ENCODE measurements at places on chromosomes 2 and 18.

- no peak for DNase-seq
Observed at GRCh38 chr2:158931572-158931971, 36.9 kb upstream of the TANC1 start.

GRCh38 chr2:13474538-13474937 is 757.8 kb downstream of the TRIB2 start:
- no peak for DNase-seq

GRCh38 chr2:26970244-26970927 is at the start of gene MAPRE3:
Gene MAPRE3, plus strand, starts transcription at chr2:26970637. Its CDS starts 51,582 bp downstream, at chr2:27022219.
- peak; percentile 59 for DNase-seq

- no peak for DNase-seq
Observed at GRCh38 chr2:164055623-164056022, 319.8 kb upstream of the FIGN start.

DNA sequence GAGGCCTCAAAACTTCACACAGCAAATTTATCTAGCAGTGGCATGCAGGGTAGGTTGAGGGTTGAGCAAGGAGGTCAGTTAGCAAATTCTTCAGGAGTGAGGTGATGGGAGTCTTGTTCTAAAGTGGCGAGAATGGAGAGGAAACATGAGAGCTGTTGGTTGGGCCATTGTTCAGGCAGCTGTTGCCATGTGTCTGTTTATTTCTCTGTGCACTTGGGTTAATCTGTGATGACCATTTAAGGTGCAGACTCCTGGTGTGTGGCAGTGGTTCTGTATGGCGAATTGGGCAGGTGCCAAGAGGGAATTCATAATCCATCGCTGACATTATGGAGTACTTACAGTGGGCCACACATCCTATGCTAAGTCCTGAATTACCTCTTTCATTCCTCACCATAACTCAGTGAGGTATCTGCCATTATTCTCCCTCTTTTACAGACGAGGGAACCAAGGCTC is 30.4 kb downstream of the TMEM178A start:
- DNase-seq: no peak

DNA sequence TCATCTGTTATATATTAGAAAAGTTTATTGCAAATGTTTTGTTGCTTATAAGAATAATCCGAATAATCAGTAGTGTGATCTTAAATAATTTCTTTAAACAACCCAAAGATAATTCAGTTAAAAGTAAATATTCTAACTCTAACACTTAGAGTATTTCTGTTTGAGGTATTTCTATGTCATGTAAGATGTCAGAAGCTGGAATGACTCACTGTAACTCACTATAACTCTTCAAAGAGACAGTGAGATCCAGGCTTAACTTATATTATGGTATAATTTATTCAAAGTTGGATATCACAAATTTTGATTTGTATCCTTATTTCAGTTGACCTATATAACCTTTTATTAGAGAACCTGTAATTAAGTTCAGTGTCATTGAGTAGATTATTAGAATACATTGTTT is 6.9 kb downstream of the MBD5 start:
- no peak for DNase-seq

DNA sequence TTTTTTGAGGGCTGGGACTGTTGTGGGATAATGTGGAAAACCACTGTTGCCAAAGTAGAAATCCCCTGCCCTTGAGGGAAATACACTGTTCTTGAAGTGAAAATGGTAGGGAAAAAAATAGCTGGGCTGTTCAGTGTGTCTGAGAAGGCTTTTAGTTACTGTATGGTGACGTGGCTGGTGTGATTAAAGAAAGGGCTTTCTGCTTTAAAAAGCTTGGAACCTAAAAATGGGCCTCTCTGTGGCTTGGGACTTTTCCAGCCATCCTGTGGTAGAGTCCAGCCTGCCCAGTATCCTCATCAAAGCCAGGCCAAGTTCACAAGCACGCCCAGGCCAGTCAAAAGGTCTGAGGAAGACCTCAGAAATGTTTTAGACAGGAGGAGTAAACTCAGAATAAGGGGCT is 6.8 kb downstream of the MGAT5 start:
- no peak for DNase-seq

GRCh38 chr2:156476021-156476849 is 40.1 kb downstream of the GPD2 start:
- no peak for DNase-seq

DNA sequence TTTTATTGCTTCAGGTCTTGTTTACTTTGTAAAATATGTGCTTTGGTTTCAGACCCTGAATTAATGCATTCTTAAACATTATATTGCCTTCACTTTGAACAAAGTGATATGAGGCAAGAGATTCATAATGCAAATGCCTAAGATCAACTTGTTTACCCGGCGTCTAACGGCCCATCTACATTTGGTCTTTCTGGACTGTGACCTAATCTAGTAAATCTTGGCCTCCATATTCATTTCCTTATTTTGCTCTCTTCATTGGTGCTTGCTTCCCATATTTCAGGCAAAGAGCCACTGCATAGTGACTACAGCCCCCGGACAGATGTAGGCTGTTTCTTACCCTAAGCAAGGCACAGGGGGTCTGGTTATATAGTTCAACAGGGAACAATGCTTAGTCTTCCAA is 53.0 kb upstream of the SLC39A10 start:
- no peak for DNase-seq

- no peak for DNase-seq
Observed at GRCh38 chr2:201185863-201186262, 2.9 kb downstream of the CASP10 start.

GRCh38 chr2:232490221-232491138 is 2.8 kb upstream of the ECEL1 start:
- DNase-seq: no peak

DNA sequence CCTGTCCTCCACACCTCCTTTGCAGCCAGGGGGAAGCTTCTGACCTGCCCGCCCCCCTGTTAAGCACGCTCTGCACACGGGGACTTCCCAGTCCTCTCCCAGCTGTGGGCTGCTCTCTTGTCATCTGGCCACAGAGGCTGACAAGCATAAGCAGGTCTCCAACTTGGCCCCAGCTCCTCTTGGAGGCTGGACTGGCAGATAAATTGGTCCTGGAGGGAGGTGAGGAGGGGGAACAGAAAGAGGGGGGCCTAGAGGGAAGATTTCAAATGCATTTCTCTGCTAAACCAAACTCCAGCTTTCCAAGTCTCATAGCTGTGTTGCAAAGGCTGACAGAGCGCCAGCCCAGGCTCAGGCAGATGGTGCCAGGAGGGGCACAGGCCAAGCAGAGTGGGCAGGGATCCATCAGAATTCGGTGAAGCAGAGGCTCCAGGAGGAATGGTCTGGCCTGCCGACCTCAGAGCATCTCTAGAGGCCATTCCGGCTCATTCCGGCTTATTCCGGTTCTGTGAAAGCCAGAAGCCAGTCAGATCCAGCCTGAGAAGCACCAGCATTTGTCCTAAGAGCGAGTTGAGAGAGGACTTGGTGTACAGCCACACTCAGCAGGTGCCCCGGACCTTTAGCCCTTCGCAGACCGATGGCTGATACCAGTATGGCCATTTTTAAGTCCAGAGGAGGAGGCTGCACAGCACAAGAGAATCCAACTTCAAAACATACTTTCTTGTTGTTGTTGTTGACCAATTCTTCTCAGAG is 508.9 kb upstream of the MYT1L start:
- DNase-seq: no peak

DNA sequence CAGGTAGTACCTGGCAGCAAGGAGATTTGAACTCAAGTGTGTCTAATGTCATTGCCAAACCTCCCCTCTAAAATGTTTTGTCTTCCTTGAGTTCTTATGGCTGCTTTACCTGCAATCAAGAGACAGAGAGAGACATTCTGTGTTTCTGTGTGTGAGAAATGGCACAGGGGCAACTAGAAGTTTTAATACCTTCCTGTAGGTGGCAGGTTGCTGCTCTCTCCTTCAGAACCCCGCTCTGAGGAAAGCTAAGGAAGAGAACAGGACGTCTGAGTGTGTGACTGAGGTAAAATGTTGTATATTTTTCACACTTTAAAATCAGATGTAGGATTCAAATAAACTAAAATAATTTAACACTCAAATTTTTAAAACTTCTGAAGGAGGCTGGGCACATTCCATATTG is 19.2 kb downstream of the DTNA start:
- DNase-seq: no peak

GRCh38 chr2:220277445-220277975 is 650.1 kb downstream of the SLC4A3 start:
- DNase-seq: no peak

DNA sequence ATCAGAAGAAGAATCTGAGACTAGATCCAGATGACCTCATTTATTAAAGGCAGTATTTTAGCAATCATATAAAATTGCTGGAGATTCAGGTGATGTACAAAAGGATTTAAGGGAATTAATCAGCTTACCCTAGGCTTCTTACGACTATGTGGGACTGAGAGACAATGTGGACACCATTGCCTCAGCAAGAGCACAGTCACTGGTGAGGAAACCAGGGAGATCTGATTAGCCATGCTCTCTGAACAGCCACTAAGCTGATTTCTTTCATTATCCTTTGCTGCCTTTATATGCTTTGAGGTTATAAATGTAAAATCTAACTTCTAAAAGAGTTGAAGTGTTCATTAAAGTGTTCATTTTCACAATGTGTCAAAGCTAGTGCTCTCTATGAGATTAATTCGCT is 22.7 kb upstream of the GULP1 start:
- DNase-seq: no peak

DNA sequence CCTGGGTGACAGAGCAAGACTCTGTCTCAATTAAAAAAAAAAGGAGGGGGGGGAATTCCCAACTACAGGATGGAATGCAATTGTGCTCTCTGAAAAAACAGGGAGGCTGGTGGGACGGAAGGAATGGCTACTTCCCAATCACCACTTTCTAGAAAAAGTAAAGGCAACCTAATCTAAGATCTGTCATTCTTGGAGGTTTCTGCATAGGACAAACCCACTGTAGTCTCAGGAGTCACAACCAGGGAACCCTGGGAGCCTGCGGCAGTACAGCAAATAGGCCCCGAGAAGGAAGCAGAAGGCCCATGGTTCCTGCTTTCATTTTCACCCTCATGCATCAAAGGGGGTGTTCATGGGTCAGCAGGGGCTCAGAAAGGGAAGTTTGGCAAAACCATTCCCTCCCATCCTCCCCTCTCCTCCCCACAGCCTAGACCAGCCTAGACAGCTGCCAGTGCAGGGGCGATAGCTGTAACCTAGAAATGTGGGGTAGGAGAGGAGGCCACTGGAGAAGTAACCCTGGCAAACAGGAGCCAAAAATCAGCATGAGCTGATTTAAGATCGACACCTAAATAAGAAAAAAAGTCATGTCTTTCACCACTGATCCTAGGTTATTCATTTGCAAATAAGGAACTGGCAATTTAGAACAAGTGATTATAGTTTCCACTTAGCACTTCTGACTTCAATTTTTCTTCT is 48.0 kb downstream of the TRABD2A start:
- no peak for DNase-seq

- no peak for DNase-seq
Observed at GRCh38 chr2:173881461-173881860, 83.7 kb downstream of the SP3 start.

DNA sequence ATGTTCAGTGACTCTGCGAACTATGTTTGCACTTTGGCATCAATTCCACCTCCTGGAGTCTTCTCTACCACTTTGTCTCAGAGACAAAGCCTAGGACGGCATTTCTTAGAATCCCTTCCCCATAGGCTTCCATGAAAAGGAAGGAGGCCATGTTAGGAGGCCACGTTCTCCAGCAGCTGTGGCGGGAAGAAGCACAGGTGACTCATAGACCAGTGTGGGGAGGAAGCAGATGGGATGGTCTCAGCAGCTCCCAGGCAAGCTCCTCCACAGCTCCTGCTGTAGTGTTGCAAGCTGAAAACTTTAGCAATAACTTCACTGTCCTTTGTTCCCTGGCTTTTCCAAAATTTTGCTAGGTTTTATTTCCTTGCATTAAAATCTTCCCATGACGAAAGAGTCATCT is 781.3 kb upstream of the ID2 start:
- no peak for DNase-seq

DNA sequence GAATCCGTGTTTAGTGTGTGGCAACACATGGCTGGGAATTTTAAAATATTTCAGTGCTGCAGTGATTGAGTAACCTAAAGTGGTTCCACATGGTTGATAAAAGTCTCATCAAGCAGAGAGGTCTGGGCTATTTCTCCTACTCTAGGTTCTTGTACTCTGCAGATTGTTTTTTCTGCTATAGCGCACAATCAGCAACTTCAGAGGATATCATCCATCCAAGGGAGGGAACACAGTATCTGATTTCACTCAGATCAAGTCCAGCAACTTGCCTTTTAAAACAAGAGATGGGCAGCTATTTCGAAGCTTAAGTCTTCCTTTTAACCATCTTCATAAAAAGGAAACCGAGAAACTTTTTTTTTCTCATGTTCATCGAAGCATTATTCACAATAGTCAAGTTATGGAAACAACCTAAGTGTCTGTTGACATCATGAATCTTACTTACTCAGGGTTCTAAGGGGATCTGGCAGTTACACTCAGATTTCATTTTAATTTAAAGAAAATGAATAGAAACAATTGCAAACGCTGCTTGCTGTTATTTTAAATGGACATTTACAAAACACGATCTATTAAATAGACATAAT is 172.7 kb upstream of the TRIB2 start:
- no peak for DNase-seq

- no peak for DNase-seq
Observed at GRCh38 chr2:152421521-152422370, 86.8 kb downstream of the FMNL2 start.

- no peak for DNase-seq
Observed at GRCh38 chr2:45759310-45759851, 107.9 kb downstream of the PRKCE start.

- DNase-seq: no peak
Observed at GRCh38 chr2:29262681-29263260, 147.6 kb downstream of the CLIP4 start.

DNA sequence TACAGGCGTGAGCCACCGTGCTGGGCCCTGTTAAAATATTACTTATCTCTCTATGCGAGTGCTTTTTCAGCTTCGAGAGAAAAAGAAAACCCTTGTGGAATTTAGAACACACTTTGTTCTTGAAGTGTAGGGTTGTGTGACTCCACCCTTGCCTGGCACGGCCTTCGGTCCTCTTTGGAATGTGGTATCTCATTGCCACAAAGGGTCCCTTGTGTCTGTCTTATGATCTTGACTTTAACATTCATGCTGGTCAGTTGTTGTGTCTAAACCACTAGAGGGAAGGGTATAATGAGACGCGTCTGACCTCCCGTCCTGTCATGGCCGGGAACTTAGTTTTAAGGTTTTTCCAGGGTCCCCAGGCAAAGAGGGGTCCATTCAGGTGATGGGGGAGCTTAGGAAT is 246.4 kb downstream of the VAPA start:
- DNase-seq: no peak

GRCh38 chr2:57453945-57454344 is 592.7 kb upstream of the VRK2 start:
- no peak for DNase-seq

DNA sequence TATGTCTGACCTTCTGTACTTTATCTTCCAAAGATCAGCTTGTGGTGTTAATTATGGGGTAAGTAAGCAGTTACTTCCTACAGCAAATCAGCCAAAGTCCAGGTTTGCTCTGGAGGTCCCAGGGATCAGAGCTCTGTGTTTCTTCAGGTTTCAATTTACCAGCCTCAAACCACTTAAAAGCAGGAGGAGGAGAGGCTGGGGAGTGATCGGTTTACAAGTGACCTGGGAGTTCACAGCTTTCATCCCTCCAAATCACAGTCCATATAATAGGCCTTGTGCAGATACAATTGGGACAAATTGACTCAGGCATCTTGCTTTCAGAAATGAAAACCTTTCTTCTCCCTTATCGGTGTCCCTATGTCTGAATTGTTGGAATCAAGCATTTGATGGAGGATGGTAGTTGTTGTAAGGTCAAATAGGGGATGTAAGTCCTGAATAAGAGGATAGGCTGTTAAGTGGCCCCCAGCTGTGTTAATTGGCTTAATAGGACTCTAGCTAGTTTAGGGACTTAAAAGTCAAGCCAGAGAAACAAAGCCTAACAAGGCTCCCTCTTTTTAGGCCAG is 188.0 kb upstream of the NT5C1B start:
- DNase-seq: no peak

GRCh38 chr2:170719810-170720209 is 4.7 kb downstream of the SP5 start:
- DNase-seq: no peak
